Sciatic nerve (tissue), 2 donors: ENCODE measurements at places on chromosomes 4 and X.

DNA sequence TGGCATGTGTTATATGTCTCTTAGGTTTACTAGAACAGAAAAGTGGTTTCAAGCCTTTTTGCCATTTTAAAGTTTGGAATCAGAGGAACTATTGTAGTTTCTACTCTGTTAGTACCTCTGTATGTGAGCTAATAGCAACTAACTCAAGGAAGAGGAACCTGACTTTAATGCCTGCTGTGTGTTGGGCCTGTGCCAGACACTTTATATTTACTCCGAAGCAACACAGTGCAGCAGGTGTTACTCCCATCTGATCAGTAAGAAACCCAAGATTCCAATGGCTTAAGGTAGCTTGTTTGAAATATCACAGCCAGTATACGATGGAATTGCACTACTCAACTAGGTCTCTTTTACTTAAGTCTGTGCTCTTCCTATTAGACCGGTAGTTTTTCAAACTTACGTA, 79.2 kb downstream of the USP9X start:
- no peak for DNase-seq

DNA sequence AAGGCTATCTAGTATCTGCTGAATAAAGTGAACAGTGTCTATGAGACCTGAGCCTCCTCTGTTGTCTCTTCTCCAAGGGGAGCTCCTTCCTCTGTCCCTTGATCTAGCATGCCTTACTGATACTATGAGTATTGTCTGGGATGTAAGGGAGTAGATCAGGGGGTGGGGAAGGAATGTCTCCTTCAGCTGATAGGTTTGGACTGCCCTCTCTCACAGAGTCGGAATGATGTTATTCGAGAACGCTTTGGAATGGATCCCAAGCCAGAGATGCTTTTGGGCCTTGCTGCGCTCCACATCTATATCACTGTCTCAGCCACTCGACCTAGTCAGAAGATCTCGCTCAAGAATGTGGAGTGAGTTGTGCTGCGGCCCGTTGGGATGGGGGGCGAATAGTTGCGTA, 68.3 kb upstream of the PRPS1 start:
- DNase-seq, result no peak

DNA sequence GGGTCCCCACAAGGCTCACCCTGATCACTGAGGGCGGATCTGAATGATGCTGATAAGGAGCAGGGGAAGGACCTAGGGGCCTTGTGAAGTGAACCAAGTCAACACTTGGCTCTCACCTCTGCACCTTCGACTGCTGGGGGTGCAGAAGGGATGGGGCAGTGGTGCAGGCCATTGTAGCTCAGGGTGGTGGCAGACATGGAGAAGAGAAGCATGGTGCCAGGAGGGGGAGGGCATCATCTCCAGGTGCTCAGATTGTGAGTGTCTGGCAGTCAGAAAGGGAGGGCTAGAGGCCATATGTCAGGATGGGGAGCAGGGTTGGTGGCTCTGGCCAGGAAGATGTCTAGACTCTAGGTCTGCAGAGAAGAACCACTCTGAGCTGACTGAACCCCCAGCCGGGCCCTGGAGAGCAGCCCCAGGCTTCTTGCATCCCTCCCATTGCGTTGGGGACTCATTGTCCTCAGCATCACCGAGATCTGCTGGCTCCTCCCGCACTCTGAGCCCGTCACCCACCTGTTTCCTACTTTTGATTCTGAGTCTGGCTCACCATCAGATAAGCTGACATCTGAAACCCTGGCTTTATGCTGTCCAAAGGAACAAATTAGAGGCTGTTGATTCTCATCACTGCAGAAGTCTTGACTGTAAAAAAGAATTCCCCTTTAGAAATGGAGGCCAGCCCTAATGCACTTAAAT, 3.8 kb downstream of the APLN start:
- DNase-seq, result no peak

- DNase-seq, result no peak
Measured at GRCh38 chr4:99861120-99861905, 32.9 kb downstream of the LAMTOR3 start.

GRCh38 chrX:40094900-40095582, 2.7 kb downstream of the BCOR start:
- no peak for DNase-seq

DNA sequence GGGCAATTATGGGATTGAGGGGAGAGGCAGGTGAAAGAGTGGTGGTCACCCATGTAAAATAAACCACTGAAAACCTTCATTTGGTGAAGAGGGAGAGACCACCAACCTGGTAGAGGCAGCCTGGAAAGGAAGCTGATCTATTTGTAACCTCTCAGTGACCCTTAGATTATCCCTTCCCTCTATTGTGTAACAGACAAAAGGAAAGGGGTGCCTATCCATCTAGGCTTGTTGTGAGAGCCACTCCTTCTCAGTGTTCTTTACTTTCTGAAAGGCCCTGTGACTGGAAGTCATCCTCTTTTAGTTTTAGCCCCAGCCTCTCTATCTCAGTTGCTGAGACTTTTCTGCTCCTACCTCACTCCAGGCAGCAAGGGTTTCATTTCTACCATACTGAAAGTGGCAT, 142.4 kb downstream of the TMEM164 start:
- DNase-seq, result no peak

GRCh38 chrX:116694046-116694445, 231.3 kb upstream of the CT83 start:
- DNase-seq, result no peak

- no peak for DNase-seq
Measured at GRCh38 chr4:53529025-53529424, 62.3 kb downstream of the LNX1 start.

DNA sequence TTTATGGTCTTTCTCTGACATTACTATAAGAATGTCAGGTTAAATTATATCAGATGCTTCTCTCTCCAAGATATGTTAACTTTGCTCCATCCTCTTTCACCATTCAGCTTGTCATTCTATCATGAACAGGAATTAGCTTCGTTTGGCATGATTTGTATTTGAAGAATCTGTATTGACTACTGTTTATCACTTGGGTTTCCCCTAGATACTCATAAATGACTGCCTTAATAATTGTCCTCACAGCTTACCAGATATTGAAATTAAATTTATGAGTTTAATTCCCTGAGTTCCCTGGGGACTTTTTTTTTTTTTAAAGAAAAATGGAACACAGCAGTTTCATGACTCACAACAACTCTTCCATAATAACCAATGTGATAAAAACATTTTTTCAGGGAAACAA, 76.2 kb upstream of the EOLA2 start:
- no peak for DNase-seq

DNA sequence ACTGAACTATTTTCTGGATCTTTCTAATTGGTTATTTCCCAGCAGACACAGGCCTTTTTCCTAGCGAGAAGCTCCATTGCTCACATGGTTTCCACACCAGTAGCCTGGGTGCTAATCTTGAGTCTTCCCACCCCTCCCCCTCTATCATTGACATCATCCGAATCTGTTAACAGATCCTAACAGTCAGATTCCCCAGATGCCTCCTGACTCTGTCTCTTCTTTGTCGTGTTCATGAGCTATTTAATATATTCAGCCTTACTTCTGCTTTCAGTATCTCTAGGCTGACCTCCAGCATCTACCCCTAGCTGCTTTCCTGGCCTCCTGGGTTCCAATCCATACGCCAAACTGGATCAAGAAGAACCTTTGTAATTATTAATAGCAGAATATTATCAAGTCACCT, 85.0 kb downstream of the CLNK start:
- no peak for DNase-seq

DNA sequence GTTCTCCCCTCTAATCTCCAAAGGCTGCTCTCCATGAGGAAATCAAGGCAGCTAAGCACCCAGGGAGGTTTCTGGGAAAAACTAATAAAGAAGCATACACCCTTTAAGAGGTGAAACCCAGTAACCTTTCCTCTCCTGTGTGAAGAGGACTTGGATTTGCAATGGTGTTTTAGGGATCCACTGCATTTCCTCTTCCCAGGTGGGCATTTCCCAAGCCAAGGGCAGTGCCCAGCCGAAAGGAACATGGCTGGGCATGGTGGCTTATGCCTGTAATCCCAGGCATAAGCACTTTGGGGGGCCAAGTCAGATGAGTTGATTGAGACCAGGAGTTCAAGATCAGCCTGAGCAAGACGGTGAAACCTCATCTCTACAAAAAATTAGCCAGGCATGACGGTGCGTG, 5.4 kb upstream of the ZNF185 start:
- no peak for DNase-seq

GRCh38 chr4:76953956-76954355, 4.4 kb downstream of the SEPTIN11 start:
- no peak for DNase-seq

GRCh38 chr4:124833831-124834505, 121.4 kb upstream of the ANKRD50 start:
- DNase-seq, result no peak

DNA sequence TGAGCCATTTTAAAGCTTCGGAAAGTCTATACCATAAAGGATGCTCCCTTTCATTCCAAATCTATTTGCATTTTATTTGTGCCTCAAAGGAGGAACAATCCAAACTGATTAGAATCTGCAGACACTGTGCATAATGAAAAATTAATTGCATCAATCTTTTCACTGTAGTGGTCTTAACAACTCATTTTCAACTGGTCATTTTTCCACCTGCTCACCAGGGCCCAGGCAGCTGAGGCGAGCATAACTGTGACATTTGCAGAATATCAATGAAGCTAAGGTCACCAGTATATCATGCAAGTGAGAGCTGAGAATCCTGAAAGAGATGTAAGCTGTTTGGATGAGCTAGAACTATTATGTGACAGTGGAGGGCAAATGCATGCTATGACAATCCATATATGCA, 387.3 kb upstream of the TECRL start:
- no peak for DNase-seq

DNA sequence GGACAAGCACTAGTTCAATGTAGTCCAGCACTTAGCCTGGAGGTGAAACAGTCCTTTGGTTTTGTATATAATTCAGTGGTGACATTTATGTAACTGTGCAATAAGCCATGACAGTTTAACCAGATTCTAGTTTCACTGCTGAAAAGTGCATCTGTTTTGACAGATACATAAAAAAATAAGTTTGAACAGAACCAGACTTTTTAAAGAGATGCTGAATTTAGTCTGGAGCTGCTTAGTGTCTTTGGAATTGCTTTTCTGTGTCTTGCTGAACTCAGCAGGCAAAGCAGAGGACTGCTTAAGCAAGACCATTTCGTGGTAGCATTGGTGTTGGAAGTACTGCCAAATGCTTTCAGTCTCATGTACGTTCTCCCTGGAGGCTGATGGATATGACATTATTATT, 393.5 kb downstream of the MAPK10 start:
- no peak for DNase-seq
